Iris pigment epithelial cell (primary cell): ENCODE measurements at places on chromosomes 2 and 18.

- DNase-seq, result no peak
Measured at GRCh38 chr2:8297376-8298231, 384.3 kb upstream of the ID2 start.

DNA sequence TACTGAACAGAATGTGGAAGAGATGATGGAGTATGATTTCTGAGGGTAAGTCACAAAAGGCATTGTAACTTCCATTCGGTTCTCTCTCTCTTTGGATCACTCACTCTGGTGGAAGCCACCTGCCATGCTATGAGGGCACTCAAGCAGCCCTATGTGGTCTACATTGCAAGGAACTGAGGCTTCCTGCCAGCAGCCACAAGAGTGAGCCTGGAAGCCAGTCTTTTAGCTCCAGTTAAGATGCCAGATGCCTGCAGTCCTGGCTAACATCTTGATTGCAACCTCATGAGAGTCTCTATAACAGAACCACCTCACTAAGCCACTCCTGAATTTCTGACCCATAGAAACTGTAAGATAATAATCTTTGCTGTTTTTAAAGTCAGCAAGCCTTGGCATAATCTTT is 935.7 kb downstream of the LRP1B start:
- DNase-seq, result no peak

GRCh38 chr2:237633061-237633561 is 5.7 kb downstream of the LRRFIP1 start:
- no peak for DNase-seq

DNA sequence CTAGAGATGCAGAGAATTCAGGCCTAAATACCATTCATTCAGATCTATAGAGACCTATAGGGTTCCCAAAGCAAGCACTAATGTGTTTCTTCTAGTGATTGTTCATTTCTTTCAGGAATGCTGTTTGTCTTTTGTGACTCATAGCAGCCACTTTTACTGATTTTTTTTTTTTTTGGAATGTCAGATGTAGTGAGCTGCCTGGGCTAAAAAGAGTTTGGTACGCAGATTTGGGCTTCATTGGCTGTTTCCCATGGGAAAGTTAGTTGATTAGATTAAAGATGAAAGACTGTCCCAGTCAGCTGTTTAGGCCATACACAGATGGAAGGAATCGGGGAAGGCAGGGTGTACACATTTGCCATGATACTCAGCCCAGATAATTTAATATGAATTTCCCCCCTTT is 87.6 kb downstream of the CDC42EP3 start:
- DNase-seq, result no peak

- DNase-seq, result peak; percentile 33
Measured at GRCh38 chr2:164976301-164976700, 21.0 kb upstream of the SLC38A11 start.

DNA sequence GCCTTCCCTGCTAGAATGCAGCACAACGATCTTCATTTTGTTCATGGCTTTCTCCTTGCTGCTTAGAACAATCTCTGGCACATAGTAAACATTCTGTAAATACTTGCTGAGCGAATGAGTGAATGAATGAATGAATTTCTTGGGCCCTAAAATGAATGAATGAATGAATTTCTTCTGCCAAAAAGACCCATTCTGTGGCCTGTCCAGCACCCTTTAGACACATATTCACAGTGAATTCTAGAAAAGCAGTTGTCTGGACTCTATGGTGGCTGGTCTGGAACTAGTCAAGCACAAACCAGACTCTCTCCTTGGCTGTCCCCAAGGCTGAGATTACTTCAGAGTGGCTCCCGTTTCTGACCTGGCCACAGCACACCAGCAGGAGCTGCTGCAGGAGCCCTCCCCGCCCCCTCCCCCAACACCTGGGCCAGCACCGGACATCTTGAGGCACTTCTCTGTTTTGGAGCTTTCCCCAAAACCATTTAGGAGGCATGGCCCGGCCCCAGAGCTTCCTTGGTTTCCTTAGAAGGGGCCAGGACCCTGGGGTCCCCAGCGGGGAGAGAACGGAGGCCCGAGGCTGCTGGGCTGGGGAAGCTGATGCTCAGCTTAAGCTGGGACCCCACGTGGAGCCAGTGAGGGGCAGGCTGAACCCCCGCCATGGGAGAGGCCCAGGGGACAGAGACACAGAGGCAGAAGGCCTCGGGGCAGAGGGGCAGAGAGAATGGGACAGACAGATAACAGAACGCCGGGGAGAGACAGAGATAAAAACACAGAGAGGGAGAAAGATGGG is 159.0 kb downstream of the ZFP36L2 start:
- no peak for DNase-seq

- no peak for DNase-seq
Measured at GRCh38 chr18:26097563-26097962, 7.2 kb upstream of the SS18 start.

DNA sequence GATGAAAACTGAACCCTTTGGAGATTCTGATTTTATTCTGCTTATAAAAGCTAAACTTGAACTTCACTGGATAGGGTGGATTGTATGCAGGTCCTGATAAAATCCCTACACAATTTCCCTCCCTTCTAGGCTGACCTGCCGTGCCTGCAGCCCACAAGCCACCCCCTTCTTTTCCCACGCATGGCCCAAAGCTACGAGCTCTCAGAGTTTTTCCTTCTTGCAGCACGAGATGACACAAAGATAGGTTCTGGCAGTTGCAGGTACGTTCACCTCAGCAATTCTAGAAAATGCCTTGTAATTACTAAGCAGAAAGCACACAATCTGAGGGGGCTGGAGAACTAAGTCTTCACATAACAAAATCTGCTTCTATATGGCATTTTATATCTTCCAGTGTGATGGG is 110.6 kb upstream of the ATP8B1 start:
- no peak for DNase-seq

GRCh38 chr2:26642429-26642828 is 1.3 kb upstream of the CIB4 start:
- DNase-seq, result no peak

DNA sequence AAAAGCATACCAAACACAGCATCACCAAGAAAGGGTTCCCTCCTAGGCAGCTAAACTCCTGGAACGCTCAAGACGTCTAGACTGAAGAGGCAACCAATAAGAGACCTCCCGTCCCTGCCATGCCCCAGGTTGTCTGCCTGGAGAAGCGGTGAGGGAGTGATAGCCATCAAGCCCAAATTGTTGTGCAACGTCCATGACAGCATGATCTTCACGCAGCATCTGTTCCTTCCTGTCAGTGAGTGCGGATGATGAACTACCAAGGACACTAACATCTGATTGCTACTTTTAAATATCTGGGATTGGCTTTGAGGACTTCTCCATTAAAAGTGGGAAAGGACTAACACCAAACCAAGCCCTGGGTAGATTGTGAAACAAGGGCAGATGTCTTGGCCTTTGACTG is 149.7 kb downstream of the TXNL1 start:
- DNase-seq, result no peak

- peak; percentile 50 for DNase-seq
Measured at GRCh38 chr18:54742120-54742519, 86.2 kb upstream of the RAB27B start.

- no peak for DNase-seq
Measured at GRCh38 chr2:88429929-88430328, 22.6 kb downstream of the FOXI3 start.
